ENCODE measurements at places on chromosomes 16 and 17.

- DNase-seq, result no peak
Observed at GRCh38 chr17:73058022-73058421, 34.5 kb downstream of the SLC39A11 start.

DNA sequence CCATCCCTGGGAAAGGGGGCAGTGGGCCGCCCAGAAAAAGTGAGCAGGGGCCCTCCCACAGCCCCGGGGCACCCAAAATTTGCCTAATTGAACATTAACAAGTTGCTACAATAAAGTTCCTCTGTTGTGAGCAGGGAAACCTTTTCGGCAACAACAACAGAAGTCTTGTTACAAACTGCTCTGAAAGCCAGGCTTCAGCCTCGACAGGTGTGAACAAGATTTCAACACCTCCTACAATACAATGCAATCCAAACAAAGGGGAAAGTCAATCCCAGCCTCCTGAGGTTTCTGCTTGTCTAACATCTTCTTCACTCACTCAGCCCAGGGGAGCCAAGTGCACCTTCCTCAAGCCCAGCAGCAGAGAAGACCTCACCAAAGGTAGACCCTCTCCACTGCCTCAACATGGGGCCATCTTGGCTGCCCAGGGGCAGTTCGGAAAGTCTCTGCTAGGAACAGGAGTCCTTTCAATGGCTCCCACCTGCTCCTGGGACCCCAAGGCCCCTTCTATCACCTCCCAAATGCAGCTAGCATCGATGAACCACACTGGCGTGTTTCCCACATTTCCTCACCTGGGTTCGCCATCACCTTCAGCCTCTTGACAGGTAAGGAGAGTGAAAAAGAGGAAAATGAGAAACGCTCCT, 19.1 kb downstream of the ZFHX3 start:
- DNase-seq, result no peak

DNA sequence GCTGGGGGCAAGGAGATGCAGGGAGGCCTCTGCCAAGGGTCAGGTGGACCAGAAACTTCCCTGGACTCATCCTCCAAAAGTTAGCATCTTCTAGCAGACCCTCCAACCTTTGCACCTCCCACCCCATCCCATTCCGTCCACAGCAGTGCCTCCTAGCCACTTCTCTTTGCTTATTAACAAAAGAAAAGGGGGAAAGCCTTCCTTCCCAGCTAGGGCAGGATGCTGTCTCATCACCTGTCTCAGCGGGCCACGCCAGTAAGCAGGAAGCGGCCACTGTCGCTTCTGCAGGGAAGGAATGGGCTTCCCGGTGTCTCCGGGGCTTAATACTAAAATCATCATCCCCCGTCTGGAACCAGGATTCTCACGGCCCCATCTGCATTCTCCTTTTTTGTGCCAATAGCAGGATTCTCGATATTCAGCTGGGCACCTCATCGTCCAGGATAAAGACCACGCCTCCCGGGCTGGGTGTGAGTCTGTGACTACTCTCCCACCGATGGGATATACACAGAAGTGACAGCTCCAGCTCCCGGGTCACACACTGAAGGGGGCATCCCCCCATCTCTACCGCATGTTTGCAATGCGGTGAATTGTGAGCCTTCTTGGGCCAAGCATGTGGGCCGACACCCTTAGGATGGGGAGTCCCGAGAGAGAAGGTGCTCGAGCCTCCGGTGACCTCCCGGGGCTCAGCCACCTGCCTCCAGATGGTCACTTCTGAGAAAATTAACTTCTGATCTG, 15.5 kb upstream of the RBFOX3 start:
- DNase-seq, result no peak

DNA sequence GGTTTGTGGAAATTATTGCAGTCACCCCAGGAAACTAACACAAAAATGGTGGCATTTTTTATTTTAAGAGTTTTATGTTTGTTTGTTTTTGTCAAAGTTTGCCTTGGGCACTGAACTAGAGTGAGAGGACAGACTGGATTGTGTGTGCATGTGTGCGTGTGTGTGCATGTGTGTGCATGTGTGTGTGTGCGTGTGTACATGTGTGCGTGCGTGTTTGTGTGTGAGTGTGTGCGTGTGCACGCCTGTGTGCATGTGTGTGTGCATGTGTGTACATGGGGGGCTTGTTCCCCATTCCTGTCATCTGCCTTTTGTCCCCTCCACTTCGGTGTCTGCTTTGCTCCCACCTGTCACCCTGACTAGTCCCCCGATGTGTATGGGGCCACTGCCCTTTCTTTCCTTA, 32.5 kb downstream of the MGAT5B start:
- DNase-seq, result no peak

- no peak for DNase-seq
Observed at GRCh38 chr16:25553711-25554436, 137.9 kb upstream of the HS3ST4 start.

DNA sequence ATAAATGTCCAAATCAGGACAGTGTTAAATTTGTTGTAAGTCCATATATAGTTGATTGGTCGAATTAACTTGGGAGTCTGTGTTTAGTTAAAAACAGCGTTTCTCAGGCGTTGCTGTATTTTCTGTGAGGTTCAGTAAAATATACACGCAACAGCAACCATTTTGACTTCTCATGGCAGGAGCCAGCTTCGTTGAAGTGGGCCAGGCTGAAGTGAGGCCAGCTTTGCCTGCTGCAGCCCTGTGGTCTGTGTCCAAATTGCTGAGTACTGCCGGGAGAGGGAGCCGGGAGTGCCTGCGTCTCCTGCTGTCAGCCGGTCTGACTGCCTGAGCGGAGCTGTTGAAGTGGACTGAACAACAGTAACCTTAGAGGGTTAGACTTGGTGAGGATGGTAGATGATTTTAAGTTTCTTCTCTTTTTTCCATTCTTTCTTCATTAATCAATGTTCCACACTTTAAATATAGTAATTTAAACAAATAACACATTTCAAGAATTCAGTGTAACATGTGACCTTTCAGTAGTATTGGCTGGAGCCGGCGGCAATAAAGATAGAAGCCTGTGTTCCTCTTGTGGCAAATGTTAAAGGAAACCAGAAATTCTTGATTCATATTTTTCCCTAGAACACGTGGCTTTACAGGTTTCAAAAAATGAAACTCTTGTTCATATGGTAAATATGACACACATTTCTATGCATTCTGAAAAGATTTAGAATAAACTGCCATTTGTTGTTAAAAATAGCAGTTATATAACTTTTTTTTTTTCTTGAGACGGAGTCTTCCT, 37.0 kb upstream of the ZNF750 start:
- DNase-seq, result no peak

GRCh38 chr16:84411768-84412167, 43.4 kb downstream of the ATP2C2 start:
- no peak for DNase-seq

GRCh38 chr17:41521574-41522261, 3.0 kb upstream of the KRT15 start:
- no peak for DNase-seq

GRCh38 chr17:39194985-39195524, 2.4 kb downstream of the CACNB1 start:
- no peak for DNase-seq

GRCh38 chr17:62763891-62764600, 44.1 kb downstream of the MARCHF10 start:
- DNase-seq, result no peak

- DNase-seq, result no peak
Observed at GRCh38 chr16:10581507-10581906, 1.1 kb upstream of the EMP2 start.

- peak; percentile 34 for DNase-seq
Observed at GRCh38 chr16:81885976-81886586, 107.0 kb downstream of the PLCG2 start.

GRCh38 chr16:50451951-50452508, 83.2 kb upstream of the BRD7 start:
- DNase-seq, result no peak

GRCh38 chr17:12349297-12349696, 316.4 kb upstream of the MYOCD start:
- DNase-seq, result no peak

GRCh38 chr17:77690271-77691161, 268.0 kb upstream of the TNRC6C start:
- DNase-seq, result peak; percentile 14

- no peak for DNase-seq
Observed at GRCh38 chr17:78526231-78527025, 50.8 kb downstream of the DNAH17 start.

DNA sequence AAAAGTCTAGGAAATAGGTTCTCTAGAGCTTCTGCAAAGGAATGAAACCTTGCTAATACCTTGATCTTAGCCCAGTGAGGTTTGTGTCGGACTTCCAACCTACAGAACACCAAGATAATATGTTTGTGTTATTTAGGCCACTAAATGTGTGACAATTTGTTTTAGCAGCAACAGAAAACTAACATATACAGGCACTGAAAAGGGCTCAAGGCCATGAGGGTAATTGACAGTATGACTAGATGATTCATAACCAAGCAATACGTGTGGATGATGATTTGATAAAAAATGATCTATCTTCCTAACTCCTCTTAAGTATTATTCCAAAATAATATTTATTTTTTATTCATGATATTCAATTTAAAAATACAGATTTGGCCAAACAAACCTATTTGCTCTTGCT, 27.7 kb upstream of the MED13 start:
- no peak for DNase-seq

DNA sequence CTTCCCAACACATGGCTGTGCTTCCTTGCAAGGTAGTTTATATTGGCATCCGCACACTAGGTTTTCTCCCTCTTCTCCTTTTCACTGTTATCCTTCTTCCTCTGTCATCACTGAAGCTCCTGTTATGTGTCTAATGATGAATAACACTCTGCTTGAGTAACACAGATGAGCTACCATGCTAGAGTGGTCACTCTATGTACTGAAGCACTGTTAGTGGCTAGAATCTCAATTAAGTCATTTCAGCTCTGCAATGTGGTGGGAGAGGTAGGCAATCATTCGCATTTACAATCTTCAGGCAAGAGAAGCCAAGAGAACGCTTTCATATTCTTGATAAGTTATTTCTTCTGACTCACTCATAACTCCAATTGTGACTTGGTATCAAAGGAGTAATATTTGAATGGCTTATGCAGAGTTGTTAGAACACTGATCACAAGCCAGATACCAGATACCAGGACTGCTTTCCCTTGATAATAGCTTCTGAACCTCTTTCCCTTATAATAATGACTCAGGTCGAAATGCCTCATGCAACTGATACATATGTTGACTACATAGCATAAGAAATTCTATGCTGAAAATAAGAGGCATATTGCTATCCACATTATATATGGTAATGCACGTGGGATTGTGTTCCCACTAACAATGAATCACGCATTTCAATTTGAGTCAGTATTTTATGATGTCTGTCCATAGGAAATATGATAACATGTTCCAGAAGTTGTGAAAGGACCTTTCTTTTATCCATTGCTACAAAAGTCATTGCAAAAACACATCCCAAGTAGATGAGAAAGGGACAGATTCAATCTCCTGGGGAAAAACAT, 158.0 kb upstream of the HS3ST3A1 start:
- DNase-seq, result no peak

DNA sequence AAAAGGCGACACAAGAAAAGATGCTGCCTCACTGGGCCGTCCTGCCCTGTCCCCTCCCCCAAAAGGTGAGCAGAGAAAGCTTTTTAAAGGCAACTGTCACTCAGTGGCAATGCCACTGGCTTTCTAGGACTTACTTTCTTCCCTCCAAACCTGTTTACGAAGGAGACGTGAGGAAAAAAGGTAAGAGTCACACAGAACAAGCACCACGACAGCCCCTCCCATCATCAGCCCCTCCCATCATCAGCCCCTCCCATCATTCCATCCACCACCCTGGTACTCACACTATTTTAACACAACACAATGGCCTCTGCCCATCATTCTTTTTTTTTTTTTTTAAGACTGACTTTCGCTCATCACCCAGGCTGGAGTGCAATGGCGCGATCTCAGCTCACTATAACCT, 77.1 kb downstream of the NXN start:
- DNase-seq, result no peak

- DNase-seq, result no peak
Observed at GRCh38 chr16:84061236-84061819, 18.7 kb upstream of the SLC38A8 start.

DNA sequence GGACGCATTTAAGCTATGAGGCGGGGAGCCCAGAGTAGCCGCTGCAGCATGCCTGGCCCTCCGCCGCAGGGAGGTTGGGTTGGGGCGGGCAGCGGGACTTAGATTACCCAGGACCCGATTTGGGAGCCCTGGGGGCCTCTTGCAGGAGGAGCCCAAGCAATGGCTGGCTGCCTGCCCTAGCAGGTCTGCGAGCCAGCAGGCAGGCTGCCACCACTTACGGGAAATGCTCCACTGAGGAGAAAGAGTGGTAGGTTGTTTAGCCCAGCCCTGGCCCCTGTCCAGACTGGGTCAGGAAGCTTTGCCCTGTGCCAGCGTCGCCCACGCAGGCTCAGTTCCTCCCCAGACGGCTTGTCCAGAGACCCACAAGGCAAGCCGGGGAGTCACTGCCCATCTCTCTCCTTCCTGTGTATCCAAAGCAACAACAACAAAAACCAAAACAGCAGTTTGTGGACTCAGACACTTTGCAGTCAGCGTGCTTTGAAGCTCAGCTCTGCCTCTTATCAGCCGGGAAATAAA, 10.3 kb upstream of the TVP23A start:
- DNase-seq, result no peak

DNA sequence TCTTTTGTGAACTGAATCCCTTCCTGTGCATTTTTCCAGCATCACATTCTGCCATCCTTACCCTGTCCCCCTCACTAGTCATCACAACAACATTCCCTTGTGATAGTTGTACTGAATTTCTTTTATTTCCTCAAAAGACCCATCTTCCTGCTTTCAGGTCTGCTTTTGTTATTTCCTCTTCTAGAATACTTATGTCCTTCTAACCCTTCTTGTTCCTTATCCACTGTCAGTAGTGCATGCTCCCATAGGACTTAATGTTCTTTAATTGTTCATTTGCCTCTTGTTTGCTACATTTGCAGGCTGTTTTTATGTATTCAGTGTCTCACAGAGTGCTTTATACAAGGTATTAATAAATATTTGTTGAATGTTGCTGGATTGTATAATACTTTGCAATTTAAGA, 73.0 kb downstream of the BCAS3 start:
- DNase-seq, result no peak

DNA sequence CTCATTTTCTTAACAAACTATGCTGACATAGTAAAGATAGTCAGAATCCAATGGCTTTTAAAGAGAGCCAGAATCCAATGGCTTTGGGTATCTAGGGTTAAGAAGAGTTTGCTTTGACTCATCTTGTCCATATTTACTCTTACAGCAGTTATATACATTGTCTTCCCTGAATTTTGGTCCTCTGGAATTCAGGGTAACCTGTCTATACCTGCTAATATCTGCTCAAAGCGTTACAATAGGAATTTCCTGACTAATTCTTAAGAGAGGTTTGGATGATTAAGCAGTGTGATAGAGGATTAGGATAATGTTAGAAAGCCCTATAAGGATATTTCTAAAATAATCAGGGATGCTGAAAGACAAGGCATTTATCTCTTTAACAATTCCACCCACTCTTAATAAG, 2.0 kb upstream of the CDH8 start:
- no peak for DNase-seq

- no peak for DNase-seq
Observed at GRCh38 chr16:87648236-87648635, 45.9 kb downstream of the JPH3 start.
